GF-D8 (cell line): ENCODE measurements at places on chromosomes 3 and 15.
A peak's percentile ranks its signal among the peaks of the same experiment; 100 is the strongest.

GRCh38 chr15:61047783-61048182 is 181.3 kb downstream of the RORA start:
- no peak for DNase-seq

GRCh38 chr3:187919048-187919447 is 173.8 kb upstream of the BCL6 start:
- no peak for DNase-seq

DNA sequence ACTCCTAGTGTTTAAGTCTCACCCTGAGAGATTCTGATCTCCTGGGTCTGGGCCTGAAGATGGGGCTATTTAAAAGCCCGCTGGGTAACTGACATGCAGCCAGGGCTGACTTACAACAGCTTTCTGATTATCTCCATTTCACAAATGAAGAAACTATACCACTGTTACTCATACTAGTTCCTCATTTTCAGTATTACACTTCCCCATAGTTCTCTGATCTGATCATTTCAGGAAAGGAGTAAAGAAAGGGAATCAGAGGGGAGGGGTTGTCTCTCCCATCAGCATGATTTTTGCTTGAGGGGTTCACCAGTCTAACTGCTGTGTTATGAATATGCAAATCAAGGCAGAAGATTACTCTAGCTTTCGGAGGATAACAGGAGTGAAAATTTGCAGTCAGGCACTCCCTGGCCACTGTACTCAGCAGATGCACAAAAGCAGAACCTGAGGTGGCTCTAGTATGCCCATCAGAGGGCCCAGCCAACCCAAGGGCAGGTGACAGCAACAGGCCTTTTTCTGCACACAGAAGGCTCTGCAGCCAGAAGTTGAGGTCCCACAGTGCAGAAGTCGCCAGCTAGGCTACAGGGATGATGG is 59.4 kb downstream of the DAPK2 start:
- peak; percentile 61 for DNase-seq

GRCh38 chr3:30713885-30714503 is 107.6 kb downstream of the TGFBR2 start:
- no peak for DNase-seq

DNA sequence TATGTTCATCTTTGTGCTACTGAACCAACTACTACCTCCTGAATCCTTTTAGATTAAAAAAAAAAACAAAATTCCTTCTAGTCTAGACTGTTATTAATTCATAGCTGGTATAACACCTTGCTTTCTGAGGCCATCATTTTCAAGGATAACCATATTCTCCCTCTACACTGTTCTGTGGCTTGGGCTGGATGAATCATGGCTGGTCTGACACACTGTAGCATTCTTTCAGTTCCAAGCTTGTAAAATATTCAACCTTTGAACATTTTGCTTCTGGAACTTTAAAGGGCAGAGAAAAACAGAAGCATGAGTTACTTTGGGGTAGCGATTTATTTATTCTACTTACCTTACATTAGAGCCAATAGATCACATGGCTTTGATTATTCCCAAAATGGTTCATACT is 7.6 kb downstream of the HSPBAP1 start:
- no peak for DNase-seq

DNA sequence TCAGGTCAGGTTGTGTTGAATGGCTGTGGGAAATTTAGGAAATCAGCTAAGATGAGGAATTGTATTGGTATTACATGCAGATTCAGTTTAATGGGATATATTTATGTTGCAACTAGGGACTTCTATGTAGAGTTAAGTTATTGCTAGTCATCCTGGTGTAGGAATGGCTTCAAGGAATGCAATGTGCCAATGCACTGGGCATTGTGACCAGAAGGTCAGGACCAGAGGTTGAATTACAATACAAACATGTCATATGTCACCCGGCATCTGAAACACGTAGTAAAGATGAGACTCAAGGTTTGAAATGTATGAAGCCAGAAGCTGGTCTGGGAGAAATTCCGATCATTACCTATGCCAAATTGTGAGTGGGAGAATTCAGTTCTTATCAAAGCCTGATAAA is 11.7 kb upstream of the GAP43 start:
- DNase-seq: no peak

- no peak for DNase-seq
Measured at GRCh38 chr3:165156757-165157420, 39.3 kb downstream of the SLITRK3 start.

GRCh38 chr3:10366651-10367101 is 45.8 kb upstream of the SEC13 start:
- no peak for DNase-seq

GRCh38 chr15:65930134-65930533 is 60.8 kb downstream of the RAB11A start:
- DNase-seq: no peak

- DNase-seq: no peak
Measured at GRCh38 chr3:87792534-87793336, 266.1 kb downstream of the CGGBP1 start.

- DNase-seq: no peak
Measured at GRCh38 chr3:195813916-195814640, 2.3 kb upstream of the MUC4 start.

DNA sequence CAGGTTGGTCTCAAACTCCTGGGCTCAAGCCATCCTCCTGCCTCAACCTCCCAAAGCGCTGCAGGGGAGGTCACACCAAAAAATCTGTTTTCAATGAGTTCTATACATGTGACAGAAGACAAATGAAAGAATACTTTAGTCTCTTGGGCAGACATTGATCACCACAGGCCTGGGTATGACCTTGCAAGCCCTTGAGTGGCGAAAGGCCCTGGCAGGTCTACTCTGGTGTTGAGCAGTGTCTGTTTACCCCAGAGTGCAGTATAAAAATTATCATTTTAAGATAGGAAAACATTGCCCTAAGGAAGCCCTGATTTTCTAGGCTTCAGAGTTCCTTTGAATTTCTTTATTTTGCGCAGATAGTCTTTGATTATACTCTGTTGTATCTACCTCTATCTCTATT is 61.6 kb upstream of the GBE1 start:
- no peak for DNase-seq

GRCh38 chr3:127682561-127682960 is 9.8 kb downstream of the ABTB1 start:
- no peak for DNase-seq

DNA sequence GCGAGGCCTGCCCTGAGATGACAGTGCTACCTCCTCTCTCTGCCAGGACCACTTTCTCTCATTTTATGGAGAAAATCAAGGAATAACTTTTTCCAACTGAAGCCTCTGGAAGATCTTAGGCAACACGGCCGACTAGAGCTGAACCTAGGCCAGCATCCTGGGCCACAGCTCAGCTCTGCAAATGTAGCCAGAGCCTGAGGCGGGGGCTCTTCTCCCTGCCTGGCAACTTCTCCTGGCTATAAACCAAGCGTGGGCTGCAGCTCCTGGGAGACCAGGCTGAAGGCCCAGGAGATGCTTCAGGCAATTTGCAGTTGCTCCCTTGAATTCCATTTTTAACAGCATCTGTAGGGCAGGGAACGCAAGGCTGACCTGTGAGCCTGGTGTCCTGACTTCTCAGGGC is 74.9 kb downstream of the CEMIP start:
- no peak for DNase-seq

DNA sequence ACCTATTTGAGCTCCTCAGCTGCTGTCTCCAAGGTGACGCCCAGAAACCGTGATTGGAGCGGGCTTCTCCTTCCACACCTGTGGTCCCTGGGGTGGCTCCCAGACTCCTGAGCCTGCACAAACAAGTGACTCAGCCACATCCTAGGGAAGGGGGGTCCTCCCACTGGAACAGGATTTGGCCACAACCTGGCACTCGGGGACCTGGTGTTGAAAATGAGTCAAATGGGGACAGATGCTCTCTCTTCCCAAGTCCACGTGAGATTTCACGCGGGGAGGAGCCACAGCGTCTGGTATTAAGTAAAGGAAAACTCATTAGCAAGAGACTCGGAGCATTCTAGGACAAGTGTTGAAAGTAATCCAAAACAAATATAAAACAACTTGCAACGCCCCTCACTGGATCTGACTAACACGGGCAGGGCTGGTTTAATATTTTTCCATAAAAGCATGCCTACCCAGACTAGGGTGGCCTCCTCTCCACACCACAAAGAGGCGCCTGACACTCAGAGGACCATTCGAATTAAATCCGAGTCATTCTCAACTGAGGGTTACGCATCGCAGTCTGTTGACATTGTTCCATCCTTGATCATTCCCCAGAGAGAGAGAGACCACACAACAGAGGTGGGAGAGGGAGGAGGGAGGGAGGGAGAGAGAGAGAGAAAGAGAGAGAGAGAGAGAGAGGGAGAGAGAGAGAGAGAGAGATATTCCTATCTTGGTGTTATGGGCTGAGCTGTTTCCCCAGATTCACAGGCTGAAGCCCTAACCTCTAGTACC is 74.4 kb downstream of the MGLL start:
- DNase-seq: no peak

DNA sequence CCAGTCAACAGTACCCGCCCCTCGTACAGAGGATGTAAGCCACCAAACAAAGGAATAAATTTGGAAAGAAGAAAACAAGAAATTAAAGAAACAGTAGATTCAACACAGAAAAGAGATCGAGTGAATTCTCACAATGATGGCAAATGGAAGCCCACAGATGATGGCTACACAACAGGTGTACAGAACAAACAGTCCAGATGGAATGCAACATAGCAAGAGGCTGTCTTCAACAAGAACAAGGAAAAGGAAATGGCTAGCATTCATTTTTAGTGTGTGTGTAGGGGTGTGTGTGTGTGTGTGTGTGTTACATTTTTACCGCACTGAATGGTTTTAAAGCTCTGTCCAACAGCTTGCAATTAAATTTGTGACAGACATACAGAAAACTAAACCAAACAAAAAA is 12.9 kb downstream of the NEDD4 start:
- DNase-seq: no peak

DNA sequence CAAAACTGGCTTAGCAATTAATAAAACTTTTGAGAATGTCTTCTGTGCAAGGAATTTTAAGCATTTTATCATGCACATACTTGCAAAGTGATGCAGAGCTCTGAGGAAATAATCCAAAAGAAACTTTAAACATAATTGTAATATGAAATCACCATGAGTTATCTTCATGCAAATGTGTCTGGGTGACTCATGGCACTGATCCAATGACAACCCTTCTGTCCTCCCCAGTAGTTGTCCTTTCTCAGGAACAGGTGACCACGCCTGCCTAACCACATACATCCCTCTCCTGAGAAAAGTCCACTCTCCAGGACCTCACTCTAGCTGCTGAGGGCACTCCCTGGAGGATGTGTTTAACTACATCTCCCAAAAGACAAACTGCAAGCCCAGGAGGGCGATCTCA is 530.6 kb upstream of the IL12A start:
- no peak for DNase-seq

DNA sequence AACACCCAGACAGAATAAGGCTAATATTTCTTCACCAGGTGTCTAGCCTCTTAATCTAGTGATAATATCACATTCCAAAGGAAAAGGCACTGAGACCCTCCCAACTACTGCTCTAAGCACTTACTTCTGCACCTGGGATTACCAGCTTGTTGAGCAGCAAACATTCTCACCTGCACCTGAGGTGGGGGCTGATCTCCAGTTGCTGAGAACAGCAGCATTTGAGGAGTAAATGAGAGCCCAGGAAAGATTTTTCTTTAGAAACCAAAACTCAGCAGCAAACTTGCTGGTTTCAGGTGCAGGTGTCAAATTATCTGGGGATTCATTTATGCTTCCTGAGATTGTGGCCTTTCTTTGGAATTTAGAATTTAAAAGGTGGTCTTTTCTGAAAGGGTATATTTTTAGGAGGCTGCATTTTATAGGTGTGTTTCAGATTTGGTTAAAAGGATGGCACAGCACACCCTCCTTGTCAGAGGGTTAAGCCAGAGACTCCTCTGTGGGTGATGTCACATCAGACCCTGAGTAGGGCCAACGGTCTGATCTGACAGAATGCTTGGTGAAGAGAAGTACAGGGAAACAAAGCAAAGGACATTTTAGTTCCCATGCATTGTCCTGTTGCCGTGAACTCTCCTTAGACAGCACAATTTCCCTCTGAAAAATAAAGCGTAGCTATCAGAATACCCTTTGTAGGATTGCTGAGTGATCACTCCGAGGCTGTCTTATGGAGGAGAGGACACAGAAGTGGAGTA is 411.0 kb upstream of the ATP11B start:
- no peak for DNase-seq

DNA sequence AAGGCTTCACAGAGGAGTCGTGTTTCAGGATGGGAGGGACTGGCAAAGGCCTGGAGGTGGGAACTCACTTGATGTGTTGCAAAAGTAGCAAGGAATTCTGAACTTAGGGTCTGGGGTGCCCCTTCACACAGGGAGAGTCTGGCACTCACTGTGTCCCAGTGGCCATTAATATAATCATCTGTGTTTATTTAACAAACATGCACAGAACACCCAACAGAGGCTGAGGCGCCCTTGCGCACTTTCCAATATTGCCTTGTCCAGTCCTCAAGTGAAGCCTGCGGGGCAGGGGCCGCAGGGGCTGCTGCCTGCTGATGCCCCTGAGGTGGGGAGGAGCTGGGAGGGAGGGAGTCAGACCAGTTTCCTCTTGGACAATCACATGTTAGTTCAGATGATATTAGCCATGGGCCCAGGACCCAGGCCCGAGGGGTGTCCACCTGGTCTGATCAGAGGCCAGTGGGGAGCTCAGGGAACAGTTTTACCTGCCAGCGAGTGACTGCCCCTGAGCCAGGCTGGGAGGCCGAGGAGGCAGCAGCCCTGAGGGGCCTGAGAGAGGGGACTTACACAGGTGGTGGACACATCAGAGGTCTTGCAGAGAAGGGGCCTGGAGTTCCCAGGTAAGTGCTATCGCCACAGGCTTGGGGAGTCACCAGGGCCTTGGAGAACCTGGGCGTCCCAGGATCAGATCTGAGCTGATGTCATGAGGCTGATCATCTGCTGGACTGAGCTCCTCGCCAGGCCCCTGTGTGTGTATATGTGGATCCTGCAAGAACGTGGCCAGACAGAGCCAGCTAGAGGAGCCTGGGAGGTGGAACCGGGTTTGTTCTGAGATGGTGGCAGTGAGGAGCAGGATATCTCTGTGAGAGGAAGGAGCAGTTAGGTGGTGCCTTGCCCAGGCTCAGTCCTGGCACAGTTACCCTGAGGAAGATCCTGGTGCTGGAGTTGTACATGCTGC is 13.8 kb upstream of the TXNRD3 start:
- DNase-seq: no peak

DNA sequence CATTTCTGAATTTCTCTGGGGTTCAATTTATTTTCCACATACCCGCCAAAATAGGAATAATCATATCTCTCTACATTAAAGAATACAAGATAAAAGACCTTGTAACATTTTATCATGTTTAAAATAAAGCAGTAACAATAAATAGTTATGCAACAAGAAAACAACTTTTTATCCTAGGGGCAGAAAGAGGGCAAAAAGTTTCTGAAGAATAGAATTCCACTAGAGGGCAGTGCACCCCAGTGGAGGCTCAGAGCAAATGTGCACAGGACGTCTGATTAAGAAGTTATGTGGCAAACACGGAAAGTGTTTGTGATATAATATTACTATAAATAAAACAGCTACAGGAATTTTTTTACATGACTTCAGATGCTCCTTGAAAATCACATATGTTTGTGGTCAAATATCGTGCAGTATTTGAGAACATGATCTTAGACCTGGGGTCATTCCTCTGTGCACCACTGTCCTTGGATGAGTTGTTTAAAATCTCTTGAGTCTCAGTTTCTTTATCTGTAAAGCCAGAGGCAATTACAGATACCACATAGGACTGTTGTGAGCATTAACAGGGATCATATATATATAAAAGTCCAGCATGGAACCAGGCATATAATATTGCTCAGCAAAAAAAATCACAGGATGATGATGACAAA is 13.2 kb upstream of the PIK3R4 start:
- peak; percentile 57 for DNase-seq

- DNase-seq: no peak
Measured at GRCh38 chr3:67011414-67012131, 13.5 kb downstream of the KBTBD8 start.
